Stimulated activated CD4-positive, alpha-beta T cell treated with anti-CD3 and anti-CD28 coated beads, TNF-alpha, amount 100 ng/mL, for 48 hours (primary cell): ENCODE measurements at places on chromosomes 12 and 14.

GRCh38 chr12:23424685-23425084 is 524.8 kb downstream of the SOX5 start:
- no peak for DNase-seq

- DNase-seq = no peak
Observed at GRCh38 chr12:69442894-69443293, 27.3 kb upstream of the FRS2 start.

DNA sequence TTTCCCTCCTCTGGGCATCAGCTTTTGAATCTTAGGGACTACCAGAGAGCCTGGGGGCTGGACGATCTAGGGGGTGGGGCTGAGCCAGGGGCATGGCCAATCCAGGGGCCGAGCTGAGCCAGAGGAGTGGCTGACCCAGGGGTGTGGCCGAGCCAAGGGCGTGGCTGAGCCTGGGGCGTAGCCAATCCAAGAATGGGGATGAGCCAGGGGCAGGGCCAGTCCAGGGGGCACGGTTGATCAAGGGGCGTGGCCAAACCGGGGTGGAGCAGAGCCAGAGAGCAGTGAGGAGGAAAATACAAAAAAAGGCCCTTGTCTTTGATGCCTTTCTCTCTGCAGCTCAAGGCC is 219.3 kb upstream of the NOS1 start:
- no peak for DNase-seq

DNA sequence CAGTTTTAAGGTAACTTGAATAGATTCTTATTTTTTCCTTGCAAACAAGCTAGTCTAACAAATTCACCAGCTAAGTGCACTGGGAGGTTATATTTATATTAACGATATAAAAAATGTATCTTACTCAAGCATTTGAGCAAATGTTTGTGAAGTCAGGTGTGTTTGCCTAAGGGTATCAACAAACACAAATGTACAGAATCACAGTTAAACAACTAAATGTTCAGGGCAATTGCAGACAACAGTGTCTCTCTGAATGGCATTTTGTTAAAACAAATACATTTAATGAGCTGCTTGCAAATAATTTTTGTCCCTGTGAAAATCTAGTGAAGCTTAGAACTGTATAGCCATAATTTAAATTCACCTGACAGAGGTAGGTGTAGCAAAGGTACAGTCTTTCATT is 28.2 kb upstream of the FLRT2 start:
- DNase-seq = no peak

DNA sequence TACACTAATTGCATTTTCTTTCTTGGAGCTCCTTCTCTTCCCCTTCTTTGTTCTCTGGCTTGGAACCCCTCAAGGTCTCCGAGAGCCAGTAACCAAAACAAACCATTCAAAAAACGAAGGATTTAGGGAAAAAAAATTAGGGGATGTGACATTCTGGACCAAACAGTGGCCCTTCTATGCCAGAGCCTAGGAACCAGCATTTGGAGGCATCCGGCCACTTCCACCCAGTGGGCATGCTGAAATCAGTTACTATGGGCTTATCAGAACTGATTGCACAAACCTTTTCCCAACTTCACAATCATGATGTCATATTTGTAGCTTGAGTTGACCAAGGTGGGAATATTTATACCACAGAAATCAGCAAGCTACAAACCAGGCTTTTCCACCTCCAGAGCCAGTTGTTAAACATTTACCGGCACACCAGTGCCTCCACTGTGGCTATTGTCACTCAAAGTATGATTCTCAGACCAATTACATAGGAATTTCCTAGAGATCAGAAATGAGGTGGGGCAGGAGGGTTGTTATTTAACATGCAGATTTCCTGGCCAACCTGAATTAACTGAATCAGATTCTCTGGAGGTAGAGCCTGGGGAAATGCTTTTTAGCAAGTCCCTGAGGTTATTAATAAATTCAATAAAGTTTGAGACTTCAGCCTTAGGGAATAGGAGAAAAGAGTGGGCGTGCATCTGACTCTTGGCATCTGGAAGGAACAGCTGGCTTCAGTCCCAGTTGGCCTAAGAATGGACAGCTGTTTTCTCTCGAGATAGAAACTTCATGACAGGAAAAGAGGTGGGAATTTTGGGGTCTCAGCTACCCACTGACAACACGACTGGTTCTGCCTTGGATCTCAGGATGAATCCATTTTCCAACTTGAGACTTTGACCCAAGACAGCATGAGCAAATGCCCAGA is 273.9 kb downstream of the ZFP36L1 start:
- DNase-seq = no peak

DNA sequence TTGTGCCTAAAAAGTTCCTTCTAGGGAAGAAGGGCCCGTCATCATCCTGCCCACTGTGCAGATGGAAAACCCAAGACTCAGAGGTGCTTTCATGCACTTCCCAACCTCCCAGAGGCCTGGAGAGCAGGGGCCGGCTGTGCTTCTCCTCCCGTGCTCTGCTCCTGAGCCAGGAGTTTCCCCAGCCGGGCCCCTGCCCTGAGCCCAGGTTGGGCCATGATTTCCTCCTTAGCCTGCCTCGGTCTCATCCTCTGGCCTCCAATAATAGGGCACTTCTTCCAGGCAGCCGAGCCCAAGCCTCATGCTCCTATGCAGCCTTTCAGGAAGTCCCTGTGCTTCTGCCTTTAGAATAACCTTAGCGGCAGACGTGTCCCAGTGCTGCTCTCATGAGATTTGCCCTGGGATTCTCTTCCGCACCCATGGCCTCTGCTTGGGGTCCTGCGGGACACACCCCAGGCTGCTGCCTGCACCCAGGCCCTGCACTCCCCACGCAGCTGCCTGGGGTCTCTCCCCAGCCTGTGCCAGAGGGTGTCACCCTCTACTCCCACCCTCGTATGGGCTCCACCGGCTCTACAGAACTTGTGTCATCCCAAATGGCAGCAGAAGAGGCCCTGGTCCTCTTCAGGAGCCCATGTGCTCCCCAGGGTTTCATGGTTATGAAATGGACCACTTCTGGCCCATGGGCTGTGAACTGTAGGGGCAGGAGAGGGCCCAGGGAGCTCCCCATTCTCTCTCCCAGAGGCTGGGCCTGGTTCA is 359.3 kb downstream of the ADGRD1 start:
- DNase-seq = no peak

DNA sequence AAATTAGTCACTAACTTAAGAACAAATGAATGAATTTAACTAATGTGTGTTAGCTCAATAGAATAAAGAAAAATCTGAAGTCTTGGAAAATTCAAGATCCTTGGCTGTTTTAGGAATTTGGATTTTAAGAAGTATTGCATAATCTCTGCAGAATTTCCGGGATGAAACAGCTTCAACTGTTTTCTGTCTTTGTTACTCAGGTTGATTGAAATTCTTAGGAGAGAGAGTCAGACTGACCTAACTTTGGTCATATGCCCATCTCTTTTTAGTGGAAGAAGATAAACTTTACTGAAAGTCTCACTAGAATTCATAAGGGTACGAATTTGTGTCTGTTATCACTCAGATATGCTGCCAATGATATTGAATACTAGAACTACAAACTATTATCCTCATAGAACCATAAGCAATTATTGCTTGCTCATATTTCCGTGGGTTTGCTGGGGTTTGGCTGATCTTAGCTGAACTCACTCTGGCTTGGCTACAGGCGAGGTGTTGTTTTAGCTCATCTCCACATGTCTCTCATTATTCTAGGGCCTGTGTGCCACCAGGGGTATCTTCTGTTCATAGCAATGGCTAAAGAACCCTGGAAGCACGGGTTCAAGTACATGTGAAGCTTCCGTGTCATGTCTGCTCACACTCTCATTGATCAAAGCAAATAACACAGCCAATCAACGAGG is 257.4 kb upstream of the NOVA1 start:
- no peak for DNase-seq

DNA sequence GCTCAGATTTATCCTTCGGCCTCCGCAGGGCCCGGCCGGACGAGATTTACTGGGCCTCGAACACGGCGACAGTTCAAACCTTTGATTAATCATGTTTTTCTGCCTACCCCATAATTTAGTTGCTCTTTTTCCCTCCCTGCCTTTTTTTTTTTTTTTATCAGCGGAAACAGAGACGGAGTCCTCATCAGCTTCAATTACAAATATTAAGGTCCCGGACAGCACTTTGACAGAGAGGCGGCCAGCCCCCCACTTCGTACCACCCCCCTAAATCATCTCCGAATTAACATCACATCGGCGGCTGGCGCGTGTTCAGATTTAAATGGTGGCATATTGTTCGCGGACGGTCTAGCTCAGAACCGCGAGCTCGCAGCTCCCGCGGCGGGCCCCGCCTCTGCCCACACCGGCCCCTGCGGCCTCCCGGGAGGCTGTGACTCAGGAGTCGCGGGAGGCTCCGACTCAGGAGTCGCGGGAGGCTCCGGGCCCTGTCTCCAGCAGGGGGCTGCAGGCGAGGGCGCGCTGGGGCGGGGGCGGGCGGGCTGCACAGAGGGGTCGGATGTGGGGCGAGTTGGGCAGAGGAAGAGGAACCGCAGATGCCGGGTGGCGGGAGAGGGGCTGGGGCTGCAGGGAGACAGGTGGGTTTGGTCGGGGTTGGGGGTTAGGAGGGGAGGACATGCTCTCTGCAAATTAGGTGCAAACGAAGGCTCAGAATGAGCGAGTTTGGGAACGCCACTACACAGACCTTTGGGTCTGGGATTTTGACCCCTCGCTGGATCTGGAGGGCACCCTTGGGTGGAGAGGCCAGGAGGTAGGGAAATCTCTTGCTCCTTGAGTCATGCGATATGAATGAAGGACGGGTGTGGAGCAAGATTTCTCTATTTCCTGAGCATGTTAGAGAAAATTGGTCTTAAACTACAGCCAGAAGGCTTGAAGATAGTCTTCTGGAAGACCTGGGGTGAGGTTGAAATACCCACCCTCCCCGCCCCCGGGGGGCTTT is 19.6 kb upstream of the ATP5MC2 start:
- DNase-seq = no peak

GRCh38 chr12:47207829-47208248 is 128.1 kb upstream of the AMIGO2 start:
- DNase-seq = no peak

GRCh38 chr14:105171004-105171673 is 2.6 kb upstream of the JAG2 start:
- DNase-seq = no peak

DNA sequence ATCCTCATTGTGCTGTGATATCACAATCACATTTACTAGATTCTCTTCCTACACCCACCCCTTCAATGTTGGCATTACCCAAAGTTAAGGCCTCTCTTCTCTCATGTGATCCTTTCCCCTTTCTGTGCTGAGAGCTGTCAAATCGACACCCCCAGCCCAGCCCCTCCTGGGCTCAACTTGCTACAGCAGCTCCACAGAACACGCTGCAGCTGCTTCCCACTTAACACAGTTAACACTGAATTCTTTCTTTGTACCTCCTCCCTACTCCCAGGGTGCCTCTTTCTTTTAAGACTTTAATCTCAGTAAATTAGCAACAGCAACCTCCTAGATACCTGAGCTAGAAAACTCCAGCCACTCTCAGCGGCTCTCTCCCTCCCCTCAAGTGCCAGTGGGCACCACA is 17.8 kb downstream of the SPTB start:
- no peak for DNase-seq

DNA sequence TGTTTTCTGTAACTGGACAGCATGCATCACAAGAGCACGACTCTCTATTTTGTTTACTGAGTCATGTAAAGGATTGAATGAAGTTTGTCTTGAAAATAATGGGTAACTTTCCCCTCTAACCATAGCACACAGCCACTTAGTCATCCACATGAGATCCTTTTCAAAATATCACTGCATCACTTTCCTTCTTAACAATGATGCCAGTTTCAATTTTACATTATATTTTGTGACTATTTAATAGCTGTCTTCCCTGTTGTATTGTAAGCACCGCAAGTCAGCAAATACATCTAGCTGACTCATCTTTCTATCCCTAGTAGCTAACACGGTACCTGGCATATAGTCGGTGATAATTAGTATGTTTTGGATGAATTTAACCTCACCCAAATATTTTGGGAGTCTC is 83.3 kb upstream of the PPM1H start:
- DNase-seq = no peak

GRCh38 chr12:69553628-69554248 is 31.5 kb upstream of the CCT2 start:
- no peak for DNase-seq

DNA sequence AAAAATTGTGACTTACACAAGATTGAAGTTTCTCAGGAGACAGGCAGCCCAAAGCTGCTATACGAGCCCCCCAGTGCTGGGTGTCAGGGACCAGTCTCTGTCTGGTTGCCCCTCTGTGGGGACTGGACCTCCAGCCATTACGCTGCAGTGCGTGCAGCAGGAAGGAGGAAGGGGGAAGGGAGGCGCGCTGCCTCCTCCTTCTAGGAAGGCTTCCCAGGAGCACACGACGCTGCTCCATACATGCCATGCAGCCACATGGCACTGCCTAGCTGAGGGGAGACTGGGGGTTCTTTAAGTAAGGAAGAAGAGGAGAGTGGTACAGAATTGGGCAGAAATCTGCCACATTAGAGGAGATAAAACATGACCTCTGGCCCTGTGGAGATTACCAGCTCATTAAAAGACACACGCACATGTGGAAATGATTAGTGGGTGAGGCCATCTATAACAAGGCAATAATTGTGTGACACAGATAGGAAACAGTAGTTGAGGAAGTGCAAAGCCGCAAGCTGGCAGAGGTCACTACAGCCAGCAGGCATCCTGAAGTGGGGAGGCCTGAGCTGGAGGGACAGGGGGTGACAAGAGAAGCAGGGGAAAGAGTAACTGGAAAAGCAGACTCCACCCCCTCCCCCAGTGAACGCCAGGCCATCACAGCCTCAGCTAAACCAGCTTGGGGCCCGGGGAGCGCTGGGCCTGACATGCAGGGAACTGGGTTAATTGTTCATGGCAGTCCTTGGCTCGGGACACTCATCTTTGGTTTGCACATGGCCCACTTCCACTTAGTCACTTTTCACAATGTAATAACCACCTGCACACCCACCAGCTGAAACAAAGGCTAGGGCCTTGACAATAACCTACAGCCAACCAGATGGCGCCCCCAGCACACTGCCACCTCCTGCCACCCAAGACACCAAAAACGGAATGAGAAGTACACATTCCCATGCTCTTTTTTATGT is 39.6 kb downstream of the CCDC88C start:
- DNase-seq = no peak

DNA sequence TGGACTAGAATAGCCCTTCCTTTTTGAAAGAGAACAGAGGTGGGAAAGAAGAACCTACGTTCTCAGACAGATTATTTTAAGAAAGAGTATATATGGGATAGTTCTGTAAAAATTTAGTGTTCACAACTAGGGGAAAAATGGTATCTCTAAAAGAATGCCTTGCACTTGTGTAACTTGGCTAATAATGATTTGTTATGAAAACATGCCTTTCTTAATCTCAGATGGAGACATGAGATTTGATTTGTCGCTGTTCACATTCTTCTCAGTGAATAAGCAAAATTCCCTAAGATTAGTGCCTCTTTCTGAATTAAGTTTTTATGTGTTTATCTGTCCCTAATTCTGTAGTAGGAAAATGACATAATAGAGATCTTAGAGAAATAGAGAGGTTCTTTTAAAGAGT is 100.8 kb downstream of the USP15 start:
- DNase-seq = no peak

- no peak for DNase-seq
Observed at GRCh38 chr14:30991408-30991807, 34.0 kb upstream of the AP4S1 start.
